RPMI7951 (cell line): ENCODE measurements at places on chromosomes 2 and 18.

DNA sequence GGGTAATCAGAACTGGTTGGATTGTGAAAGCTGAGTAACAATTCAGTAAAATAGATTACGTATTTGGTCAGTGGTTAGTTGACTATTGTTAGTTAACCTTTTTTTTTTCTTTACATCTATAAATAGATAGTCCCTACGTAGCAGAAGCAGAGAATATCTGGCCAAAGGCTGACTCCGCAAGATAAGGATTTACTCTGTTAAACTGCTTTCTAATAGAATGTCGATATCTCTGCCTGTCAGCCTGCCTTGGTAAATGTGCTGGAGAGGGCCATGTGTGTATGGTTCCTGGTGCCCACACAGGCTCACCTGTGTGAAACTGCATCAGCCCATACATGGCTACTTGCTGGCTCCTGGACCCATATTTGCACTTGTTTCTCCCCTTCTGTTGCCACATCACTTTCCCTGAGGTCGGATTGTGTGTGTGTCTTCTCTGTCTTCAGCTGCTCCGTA, 94.4 kb downstream of the CRIM1 start:
- no peak for DNase-seq

- no peak for DNase-seq
These were observed 137.8 kb downstream of the LNPK start for GRCh38 chr2:175864137-175864850.

DNA sequence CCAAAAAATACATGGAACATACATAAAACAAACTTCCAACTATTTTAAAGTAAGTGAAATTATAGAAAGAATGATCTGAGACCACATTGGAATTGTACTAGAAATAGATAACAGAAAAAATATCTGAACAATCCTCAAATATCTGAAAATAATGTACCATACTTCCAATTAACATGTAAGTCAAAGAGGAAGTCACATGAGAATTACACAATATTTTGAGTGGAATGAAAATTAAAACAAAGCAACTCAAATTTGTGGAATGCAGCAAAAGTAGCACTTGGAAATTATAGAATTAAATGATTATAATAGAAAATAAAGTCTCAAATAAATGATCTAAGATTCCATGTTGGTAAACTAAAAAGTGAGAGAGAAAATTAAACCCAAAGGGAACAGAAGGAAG, 38.3 kb upstream of the CTIF start:
- no peak for DNase-seq

DNA sequence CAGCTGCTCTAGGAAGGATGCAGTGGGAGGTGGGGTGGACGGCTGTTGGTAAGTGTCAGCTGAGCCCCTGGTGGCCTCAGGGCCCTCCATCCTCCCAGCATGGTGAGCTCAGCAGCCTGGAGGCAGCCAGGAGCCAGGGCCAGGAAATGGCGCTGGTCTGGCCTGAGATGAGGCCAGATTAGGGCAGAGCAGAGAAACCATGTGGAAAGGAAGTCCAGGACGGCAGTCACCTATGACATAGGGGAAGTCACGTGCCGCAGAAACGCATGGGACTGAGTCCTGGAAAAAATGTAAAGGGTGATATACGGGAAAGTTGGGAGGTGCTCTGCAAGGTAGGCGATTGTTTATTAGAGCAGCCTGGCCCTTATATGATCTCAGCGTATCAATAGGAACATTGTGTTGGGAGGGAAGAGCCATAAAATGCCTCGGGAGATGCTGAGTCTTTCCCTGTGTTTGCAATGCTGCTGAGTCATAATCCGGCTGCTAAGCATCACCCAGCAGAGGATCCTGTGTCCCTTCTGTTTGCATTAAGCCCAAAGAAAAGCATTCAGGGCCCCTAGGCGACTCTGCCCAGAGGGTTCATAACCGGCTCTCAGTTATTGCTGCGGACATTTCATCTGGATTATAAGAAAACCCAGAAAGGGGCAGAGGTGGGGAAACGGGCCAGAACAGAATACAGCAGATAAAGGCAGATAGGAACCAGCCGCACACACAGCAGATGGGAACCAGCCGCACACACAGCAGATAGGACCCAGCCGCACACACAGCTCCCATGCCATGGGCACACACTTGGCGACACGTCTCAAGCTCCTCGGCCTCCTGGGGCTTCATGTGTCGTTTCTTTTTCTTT, 30.3 kb upstream of the B3GNT7 start:
- peak; percentile 96 for DNase-seq

- DNase-seq: no peak
These were observed 46.3 kb downstream of the ZCCHC2 start for GRCh38 chr18:62569081-62569655.

DNA sequence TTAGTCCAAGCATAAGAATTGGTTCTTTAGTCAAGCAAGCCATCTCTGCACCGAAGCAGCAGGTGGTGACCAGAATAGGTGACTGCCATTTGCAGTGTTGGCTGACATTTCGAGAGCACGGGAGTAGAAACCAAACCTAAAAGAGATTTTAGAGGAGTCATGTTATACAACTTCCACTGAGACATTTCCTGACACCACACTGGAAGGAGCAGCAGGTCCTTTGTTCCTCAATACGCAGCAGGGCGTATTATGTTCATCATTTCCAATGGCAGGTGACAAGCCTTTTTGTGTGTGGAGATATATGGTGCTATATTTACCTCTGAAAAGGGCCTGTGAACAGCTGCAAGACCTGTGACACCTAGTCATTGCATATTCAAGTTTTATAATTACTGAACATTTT, 418.8 kb upstream of the NETO1 start:
- no peak for DNase-seq

DNA sequence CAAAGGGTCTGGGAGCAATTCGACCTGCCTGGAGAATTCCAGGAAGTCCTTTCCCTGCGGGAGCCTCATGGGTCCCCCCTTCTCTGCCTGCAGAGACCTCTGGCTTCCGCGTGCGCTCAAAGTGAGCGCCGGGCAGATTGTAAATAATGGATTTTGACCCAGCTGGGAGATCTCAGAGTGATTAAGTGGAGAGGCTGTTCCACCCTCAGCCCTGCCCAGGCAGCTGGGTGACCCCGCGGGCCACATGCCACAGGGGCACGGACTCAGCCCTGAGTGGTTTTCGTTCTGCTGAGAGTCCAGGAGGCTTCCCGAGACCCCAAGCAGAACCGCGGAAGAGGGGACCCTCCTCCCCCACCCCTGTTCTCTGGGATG, 1.2 kb downstream of the KCNG2 start:
- no peak for DNase-seq

DNA sequence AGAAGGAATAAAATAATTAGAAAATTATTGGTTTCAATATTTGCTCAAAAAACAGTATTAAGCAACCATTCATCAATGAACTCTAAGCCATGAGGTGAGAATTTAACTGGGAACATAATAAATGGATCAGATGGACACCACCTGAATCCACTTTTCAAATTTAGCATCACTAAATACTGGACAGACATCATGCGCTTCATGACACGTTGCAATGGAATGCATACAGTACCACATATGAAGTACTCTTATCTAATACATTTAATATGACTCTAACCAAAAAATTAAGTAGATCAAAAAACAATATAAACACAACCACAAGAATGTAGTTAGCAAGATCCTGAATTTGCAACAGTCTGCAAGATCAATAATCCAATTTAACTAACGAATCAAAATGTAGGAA, 76.6 kb downstream of the COBLL1 start:
- DNase-seq: no peak

- DNase-seq: peak; percentile 86
These were observed 111.6 kb upstream of the CYP1B1 start for GRCh38 chr2:38187541-38188011.

DNA sequence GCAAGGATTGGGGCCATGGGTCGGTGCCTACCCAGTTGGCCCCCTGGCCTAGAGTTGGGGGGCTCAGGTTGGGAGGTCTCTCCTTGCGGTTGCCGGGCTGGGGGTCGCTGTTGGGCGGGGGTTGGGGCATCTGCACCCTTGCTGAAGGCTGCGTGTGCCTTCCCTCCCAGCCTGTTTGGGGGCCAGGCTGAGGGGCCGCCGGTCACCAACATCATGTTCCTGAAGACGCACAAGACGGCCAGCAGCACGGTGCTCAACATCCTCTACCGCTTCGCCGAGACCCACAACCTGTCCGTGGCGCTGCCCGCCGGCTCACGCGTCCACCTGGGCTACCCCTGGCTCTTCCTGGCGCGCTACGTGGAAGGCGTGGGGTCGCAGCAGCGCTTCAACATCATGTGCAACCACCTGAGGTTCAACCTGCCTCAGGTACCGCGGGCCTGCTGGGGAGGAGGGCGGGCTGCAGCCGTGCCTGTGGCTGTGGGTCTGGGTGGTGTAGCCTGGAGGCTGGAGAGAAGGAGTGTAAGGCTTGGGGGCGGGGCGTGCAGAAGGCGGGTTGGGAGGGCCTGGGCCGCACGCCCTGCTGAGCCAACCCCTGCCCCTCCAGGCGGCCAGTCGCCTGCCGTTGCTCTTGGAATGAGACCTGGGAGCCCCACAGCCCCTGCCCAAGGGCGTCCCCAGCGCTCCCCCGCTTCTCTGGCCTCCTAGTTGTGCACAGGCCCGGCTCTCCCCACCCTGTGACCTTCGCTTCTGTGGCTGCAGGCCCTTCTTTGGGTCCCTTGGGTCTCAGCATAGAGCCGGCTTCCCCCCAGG, 7.2 kb upstream of the NEU4 start:
- DNase-seq: no peak

DNA sequence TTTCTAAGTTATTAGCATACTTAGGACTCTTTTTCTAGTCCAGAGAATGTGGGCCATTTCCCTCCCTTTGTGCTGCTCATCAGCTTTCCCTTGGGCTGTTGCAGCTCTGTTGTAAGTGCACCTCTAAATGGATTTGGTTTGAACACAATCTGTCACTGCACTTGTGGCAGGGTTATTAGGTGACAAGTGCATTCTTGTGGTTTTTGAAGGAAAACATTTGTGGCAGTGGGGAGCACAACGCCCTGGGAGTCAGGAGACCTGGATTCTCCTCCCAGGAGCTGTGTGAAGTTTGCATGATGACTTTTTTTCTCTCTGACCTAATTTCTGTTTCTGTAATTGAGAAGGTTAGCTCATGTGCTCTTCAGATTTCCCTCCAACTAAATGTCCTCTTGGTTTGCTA, 630.9 kb upstream of the FAM98A start:
- no peak for DNase-seq

DNA sequence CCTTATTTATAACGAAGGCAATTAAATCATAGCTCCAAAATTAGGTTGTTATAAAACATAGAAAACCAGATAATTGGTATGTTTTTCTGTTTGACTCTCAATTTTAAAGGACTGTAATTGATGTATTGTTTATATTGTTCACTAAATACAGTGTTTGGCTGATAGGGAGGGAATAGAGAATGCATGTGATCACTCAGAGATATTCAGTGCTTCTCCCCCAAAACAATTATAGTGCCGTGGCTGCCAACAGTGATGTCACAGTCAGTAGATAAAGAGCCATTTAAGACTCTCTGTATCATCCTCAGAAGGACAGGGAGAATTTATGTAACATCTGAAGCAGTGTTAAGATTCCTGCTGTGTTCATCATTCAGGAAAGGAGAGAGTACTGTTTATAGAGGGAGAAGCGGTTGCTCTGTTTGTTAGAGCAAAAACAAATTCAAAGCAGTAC, 69.6 kb downstream of the PHLPP1 start:
- DNase-seq: peak; percentile 57

DNA sequence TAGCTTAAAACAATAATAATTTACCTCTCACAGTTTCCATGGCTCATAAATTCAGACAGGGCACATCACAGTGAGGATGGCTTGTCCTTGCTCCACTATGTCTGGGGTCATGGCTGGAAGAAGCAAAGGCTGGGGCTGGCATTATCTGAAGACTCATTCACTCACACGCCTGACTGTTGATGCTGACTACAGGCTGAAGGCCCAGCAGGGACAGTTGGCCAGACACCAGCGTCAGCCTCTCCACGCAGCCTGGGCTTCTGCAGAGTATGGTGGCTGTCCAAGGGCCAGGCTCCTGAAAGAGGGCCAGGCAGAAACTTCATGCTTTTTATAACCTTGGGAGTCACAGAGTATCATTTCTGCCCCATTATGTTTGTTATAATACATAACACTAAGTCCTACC, 33.4 kb downstream of the YPEL5 start:
- no peak for DNase-seq

- DNase-seq: no peak
These were observed 287.9 kb downstream of the PTPRM start for GRCh38 chr18:7855028-7855427.

DNA sequence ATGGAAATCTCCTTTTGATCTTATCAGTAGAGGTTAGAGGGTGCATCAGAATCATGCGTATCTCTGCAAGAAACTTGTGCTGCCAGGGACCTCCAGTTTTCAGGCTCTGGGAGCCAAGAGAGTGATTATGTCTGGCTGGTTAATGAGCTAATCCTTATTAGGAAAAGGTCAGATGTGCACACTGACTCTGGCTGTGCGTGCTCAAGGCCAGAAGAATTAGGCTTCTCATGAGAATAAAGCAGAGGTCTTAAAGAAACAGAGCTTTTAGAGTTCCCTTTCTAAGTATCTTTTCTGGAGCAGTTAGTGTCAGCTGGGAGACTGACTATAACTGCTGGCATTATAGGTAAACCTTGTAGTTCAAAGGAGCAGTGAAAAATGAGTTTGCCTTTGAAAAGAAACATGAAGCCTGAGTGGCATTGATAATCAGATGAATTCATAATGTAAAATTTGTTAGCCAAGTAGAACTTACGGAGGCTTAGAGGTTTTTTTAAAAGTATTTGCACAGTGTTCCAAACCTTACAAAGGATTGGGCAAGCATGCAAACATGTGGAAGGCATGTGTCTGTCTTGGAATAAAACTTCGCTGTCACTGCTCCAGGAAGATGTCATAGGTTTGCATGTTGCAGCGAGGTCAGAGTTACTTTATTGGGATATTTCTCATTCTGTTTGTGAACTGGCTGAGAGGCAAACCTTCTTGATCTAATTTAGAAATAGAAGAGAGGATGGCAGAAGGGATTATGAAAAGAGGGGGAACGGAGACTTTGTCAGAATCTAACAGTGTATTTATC, 151.7 kb downstream of the ARHGAP28 start:
- DNase-seq: no peak

- no peak for DNase-seq
These were observed 73.9 kb downstream of the NDUFA10 start for GRCh38 chr2:239951129-239951734.

- no peak for DNase-seq
These were observed 322.7 kb downstream of the NOL4 start for GRCh38 chr18:33901894-33902512.

GRCh38 chr2:57890464-57890863, 156.1 kb upstream of the VRK2 start:
- peak; percentile 8 for DNase-seq

GRCh38 chr18:28063271-28063761, 113.6 kb downstream of the CDH2 start:
- DNase-seq: peak; percentile 35

- DNase-seq: no peak
These were observed 401.6 kb upstream of the SMIM21 start for GRCh38 chr18:75829091-75829490.

- no peak for DNase-seq
These were observed 19.1 kb upstream of the AFTPH start for GRCh38 chr2:64504774-64505720.

DNA sequence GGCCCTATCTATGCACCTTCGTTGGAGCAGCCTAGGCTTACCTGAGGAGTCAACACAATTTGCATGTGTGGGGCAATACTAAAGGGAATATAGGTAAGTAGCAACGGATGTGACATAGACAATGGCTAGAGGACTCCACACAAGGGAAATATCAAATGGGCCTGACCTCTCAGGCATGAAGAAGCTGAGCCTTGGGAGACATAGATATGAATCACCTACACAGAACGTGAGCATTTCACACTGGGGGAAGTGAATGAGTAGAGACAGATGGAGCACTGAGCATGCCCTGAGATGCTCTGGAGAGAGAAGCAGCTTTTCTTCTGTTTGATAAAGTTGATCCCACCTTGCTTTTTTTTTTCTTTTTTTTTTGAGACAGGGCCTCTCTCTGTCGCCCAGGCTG, 97.9 kb downstream of the ATL2 start:
- DNase-seq: no peak

- no peak for DNase-seq
These were observed 111.7 kb upstream of the ZEB2 start for GRCh38 chr2:144631636-144632035.
